Tibial artery (tissue), 4 donors: ENCODE measurements at places on chromosomes 1 and 21.
A peak's percentile ranks its signal among the peaks of the same experiment; 100 is the strongest.

DNA sequence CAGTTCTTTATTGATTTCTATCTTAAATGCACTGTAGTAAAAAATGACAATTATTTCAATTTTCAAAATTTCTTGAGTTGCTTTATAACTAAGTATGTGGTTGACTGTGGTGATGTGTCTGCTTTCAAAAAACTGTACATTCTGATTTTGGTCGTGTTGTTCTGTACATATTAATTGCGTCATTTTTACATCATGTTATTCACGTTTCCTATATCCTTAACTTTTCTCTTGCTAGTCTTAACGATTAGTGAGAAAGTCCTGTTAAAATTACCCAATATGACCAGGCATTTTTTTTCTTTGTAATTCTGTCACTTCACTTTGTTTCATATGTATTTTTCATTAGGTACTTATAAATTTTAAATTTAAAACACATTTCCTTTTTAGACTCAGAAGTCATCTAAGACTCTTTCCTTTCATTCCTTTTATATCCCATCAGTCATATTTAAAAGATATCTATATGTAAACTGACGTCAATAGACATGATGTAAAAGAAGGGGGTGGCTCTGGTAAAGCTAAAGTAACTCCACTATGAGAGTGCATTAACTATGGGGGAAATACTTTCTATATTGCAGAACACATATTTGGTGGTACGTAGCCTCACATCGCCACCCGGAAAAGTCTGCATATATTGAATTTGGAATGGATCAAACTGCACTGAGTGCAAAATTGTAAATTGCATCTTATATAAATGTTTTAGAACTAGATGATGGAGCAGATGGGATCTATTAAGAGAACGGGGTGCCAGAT lies 1.1 kb upstream of the COA6 start:
- H3K4me3 ChIP-seq: peak overlapping the region; percentile 86
- H3K27ac ChIP-seq: peak overlapping the region; percentile 90
- no peaks in the 10 kb centered on the region for H3K4me1 ChIP-seq
- H3K27me3 ChIP-seq: no peaks in the 10 kb centered on the region
- DNase-seq: no peak

- no peak overlapping the region for H3K27ac ChIP-seq
- H3K4me3 ChIP-seq: no peak overlapping the region
- no peaks in the 10 kb centered on the region for H3K4me1 ChIP-seq
- no peaks in the 10 kb centered on the region for H3K36me3 ChIP-seq
- no peaks in the 10 kb centered on the region for H3K27me3 ChIP-seq
- DNase-seq: no peak
These were observed 18.3 kb downstream of the CLIC6 start for GRCh38 chr21:34687065-34687464.

DNA sequence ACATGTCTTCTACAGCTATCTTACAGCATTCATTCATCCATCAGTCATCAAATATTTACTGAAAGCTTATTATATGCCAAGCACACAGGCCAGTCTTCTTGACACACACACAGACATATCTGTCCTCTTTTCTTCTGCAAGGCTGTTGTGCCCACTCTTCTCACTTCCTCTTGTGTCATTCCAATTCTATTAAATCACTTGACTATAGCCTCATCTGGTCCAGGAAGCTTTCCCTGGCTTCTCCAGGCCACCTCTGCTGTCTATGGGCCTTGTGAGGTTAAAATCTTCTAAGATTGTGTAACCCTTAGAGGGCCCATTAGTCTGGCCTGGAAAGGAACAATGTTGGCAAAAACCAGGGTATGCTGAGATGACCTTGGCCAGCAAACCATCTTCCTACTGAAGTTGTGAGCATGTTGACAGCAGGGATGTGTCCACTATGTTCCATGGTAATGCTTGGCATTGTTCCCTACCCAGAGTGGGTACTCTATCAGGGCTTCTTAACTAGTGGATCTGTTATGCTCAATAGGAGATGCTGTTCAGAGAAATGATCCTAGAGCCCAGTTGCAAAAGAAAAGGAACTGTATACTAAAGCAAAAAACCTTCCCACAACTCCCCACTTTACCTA lies 5.3 kb downstream of the TRAF3IP3 start:
- DNase-seq: no peak
- no peak overlapping the region for H3K4me3 ChIP-seq
- H3K27ac ChIP-seq: no peak overlapping the region
- H3K4me1 ChIP-seq: no peaks in the 10 kb centered on the region
- H3K36me3 ChIP-seq: no peaks in the 10 kb centered on the region

- H3K27ac ChIP-seq: no peak overlapping the region
- no peaks in the 10 kb centered on the region for H3K4me1 ChIP-seq
- DNase-seq: no peak
- no peaks in the 10 kb centered on the region for H3K36me3 ChIP-seq
- peaks cover 5% of the 10 kb centered on the region for H3K27me3 ChIP-seq
- H3K4me3 ChIP-seq: no peak overlapping the region
These were observed 35.8 kb downstream of the PLEKHA6 start for GRCh38 chr1:204323887-204324286.

- H3K4me1 ChIP-seq: no peaks in the 10 kb centered on the region
- no peak overlapping the region for H3K4me3 ChIP-seq
- peak; percentile 3 for DNase-seq
- H3K36me3 ChIP-seq: no peaks in the 10 kb centered on the region
- no peak overlapping the region for H3K27ac ChIP-seq
- H3K27me3 ChIP-seq: no peaks in the 10 kb centered on the region
These were observed 15.5 kb upstream of the PSMB2 start for GRCh38 chr1:35656863-35657232.

DNA sequence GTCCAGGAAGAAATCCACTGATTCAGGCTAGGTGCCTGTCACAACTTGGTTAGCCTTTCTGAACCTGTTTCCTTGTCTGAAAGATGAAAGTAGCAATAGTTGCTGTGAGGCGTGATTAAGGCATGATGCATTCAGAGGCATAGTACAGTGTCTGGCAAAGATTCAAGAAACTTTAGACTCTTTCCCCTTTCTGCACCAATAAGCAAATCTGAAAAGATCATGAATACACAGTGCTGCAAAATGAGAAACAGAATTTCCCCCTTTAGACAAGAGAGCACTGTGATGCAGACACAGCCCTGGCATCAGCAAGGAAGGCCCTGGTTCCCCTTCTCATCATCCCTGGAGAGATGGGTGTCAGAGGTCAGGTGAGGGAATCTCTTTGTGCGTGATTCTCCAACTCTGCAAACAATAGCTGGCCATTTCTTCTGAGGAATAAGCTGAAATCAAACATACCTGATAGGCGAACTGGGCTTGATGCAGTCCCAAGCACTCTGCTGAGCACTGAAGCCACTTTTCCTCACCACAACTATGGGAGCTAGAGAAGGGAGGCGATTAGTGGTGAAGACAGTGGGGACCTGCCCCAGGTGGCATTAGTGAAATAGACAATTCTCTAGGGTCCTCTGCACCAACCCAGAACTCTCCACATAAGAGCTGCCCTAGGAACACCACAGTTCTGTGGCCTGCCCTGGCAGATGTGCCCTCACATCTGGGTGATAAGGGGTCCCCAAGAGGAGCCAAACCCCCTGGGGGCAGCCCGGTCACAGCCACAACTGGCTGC lies 41.7 kb downstream of the ITPKB start:
- no peaks in the 10 kb centered on the region for H3K36me3 ChIP-seq
- no peaks in the 10 kb centered on the region for H3K27me3 ChIP-seq
- no peak overlapping the region for H3K4me3 ChIP-seq
- H3K27ac ChIP-seq: no peak overlapping the region

DNA sequence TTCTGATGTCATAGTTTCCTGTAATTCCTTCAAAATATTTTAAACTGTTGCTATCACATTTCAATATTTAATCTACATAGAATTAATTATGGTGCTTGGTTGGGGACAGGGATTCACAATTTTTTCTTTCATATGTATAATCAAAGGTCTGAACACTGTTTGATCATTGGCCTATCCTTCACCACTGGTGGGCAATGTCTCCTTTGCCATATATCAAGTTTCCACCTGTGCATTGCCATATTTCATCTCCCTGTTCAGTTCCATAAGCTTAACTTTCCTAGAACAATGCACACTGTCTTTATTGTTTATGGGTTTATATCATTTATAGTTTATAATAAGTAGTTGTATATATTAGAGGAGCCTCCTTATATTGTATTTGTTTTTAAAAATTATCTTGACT lies 374.9 kb upstream of the PTBP2 start:
- H3K4me1 ChIP-seq: no peaks in the 10 kb centered on the region
- H3K36me3 ChIP-seq: no peaks in the 10 kb centered on the region
- no peak for DNase-seq
- no peak overlapping the region for H3K27ac ChIP-seq

DNA sequence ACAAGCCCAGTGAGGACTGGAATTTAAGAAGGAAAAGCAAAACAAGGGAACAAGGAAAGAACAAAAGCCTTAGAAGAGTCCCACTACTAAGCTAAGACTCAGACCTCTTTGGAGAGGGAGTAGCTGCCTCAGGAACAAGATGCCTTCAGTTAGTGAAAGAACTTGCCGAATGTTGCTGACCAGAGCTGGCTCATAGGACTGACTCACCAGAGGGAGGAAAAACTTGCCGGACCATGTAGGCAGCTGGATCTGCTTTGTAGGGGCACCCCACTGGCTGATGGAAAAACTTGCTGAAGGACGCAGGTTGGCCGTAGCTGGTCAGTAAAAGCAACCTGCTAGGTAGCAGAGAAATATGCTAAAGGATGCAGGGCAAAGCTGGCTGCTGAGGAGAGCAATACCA lies 15.3 kb upstream of the ZSWIM5 start:
- no peak overlapping the region for H3K27ac ChIP-seq
- no peak overlapping the region for H3K4me3 ChIP-seq
- no peaks in the 10 kb centered on the region for H3K36me3 ChIP-seq
- no peak for DNase-seq
- H3K4me1 ChIP-seq: no peaks in the 10 kb centered on the region

DNA sequence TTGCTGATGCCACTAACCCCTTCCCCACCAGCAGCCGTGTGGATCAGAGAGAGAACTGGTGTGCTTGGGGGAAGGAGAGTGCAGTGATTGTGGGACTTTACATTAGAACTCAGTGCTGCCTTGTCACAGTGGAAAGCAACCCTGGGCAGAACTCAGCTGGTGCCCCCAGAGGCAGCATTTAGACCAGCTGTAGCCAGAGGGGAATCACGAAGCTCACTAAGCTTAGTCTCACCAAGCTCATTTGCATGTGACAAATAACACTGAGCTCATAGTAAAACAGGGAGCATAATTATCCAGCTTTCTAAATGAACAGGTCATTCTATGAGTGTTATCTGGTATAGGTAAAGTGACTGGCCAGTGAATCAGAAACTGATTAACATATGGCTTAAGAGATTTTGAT lies 9.8 kb upstream of the SMAP2 start:
- DNase-seq: no peak
- H3K36me3 ChIP-seq: no peaks in the 10 kb centered on the region
- no peak overlapping the region for H3K27ac ChIP-seq
- no peaks in the 10 kb centered on the region for H3K27me3 ChIP-seq
- H3K4me1 ChIP-seq: no peaks in the 10 kb centered on the region

GRCh38 chr1:24957808-24958752 lies 28.0 kb upstream of the RUNX3 start:
- no peak for DNase-seq
- H3K4me3 ChIP-seq: no peak overlapping the region
- H3K4me1 ChIP-seq: no peaks in the 10 kb centered on the region
- H3K27me3 ChIP-seq: peaks cover 46% of the 10 kb centered on the region
- no peaks in the 10 kb centered on the region for H3K36me3 ChIP-seq

GRCh38 chr1:155379631-155380090 lies 59.0 kb downstream of the RUSC1 start:
- no peaks in the 10 kb centered on the region for H3K27me3 ChIP-seq
- H3K4me1 ChIP-seq: no peaks in the 10 kb centered on the region
- DNase-seq: no peak
- peak overlapping the region; percentile 75 for H3K27ac ChIP-seq

DNA sequence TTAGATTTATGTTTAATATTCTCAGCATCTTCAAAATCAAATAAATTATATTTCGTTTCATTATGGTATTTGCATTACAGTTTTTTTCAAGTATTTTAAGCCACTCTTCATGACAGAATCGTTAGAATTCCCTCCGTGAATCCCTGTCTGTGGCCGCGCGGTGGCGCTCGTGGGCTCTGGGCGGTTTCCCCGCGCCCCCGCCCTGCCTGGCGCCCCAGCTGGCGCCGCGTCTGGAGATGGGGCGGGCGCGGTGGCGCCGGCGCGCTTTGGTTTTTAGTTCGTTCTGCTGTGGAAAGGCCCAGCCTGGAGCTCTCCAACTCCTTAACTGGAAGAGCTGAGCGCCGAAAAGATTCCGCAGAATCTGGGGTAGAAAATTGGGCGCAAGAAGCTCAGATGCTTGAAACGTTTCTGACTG lies 25.7 kb downstream of the PRMT2 start:
- no peaks in the 10 kb centered on the region for H3K27me3 ChIP-seq
- peaks cover 40% of the 10 kb centered on the region for H3K36me3 ChIP-seq
- DNase-seq: no peak
- H3K4me3 ChIP-seq: peak overlapping the region; percentile 49
- H3K27ac ChIP-seq: peak overlapping the region; percentile 77
- no peaks in the 10 kb centered on the region for H3K4me1 ChIP-seq

GRCh38 chr1:53470155-53470554 lies 11.0 kb downstream of the DMRTB1 start:
- no peak overlapping the region for H3K4me3 ChIP-seq
- DNase-seq: peak; percentile 50
- H3K27me3 ChIP-seq: no peaks in the 10 kb centered on the region
- H3K36me3 ChIP-seq: no peaks in the 10 kb centered on the region
- H3K4me1 ChIP-seq: no peaks in the 10 kb centered on the region
- no peak overlapping the region for H3K27ac ChIP-seq

GRCh38 chr1:178727014-178727895 lies 2.2 kb downstream of the RALGPS2 start:
- no peak overlapping the region for H3K4me3 ChIP-seq
- H3K27ac ChIP-seq: no peak overlapping the region
- DNase-seq: no peak
- no peaks in the 10 kb centered on the region for H3K36me3 ChIP-seq
- no peaks in the 10 kb centered on the region for H3K4me1 ChIP-seq

DNA sequence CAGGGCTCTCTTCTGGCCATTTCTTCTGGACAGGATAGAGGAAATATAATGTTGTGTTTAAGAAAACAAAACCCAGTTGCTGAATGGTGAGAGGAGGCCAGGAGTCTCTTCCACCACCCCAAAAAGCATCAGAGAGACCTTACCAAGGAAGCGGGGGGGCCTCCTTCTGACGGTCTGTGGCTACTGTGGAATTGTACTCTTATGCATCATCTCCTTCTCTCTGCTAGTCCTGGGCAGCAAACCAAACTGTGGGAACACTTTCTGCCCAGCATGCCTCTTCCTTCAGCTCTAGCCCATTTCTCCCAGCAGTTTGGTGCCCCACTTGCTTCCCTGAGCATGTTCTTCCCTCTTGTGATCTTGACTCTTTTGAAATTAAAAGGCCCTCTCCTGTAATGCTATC lies 157.7 kb downstream of the HHIPL2 start:
- H3K27ac ChIP-seq: no peak overlapping the region
- no peaks in the 10 kb centered on the region for H3K27me3 ChIP-seq
- no peaks in the 10 kb centered on the region for H3K36me3 ChIP-seq
